NCI-H524 (cell line): ENCODE measurements at places on chromosomes 7 and 10.

DNA sequence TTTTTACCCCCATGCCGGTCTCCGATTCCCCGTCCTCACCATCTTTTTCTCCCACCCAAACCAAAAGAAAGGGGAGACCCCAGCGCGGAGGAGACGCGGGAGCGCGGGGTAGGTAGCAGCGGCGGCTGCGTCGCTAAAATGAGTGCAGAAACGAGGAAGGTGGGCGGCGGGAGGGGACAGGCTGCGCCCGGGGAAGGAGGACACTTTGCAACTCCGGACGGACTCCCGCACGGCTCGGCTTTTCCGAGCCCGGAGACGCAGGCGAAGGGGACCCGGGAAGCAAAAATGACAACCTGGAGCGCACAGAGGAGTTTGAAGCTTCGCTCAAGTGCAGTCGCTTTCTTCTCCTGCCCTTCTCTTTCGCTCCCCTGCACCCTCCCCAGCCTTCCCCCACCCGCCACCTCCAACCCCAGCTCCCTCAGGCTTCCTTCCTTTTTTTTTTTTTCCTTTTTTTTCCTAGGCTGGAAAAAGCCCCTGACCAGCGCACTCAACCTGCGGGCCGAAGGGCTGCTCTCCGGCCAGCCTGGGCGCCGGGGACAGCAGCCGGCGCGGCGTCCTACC, 453 bp downstream of the SFMBT2 start:
- DNase-seq = no peak

DNA sequence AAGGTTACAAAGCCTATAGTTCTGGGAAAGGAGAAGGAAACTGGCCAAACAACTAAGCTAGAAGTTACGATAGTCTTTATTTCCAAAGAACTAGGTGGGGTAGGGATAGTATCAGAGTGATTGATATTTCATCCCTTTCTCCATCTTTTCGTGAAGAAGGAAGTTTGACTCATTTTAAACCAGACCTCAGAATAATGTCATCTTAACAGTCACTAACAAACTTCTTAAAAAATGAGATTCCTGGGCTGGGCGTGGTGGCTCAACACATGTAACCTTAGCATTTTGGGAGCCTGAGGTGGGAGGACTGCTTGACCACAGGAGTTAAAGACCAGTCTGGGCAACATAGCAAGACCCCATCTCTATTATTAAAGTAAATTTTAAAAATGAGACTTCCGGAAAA, 69.4 kb downstream of the ARL4A start:
- no peak for DNase-seq

DNA sequence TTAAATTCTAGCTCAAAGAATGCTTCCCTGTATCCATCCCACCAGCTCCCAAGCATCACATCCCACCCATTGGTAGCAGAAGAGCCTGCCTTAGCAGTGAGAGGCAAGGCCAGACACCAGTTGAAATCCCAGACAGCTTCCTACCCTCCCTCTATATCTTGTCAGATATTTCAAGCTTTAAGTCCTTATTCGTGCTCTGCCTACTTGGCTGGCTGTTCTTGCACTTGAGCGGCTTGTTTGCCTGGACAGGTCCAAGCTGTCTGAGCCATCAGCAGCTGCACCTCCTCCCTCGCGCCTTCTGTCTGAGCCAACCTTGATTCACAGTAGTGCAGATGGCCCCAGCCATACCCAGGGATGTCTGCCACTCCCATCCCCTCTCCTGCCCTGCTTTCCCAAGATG, 16.4 kb downstream of the LRRC4 start:
- DNase-seq = peak; percentile 88

- no peak for DNase-seq
Measured at GRCh38 chr7:43873300-43873699, 4.0 kb upstream of the MRPS24 start.

DNA sequence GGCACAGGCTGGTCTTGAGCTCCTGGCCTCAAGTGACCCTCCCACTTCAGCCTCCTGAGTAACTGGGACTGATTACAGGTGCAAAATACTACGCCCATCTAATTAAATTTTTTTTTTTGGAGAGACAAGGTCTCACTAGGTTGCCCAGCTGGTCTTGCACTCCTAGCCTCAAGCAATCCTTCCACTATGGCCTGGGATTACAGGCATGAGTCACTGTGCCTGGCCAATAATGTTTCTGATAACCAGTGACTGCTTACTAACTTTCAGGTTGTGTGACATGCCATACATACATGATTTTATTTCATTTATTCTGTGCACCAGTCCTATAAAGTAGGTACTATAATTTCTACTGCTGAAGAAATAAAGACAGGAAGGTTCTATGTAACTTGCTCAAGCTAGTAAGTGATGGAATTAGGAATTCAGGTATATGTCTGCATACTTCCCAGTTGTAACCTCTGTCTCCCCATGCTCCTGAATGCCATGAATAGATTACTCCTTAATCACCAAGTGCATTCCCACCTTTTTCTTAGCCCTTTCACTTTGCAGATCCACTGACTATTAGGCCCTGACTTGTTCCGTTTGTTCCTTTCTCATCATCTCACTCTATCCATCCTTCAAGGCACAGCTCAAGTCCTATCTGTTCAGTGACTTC, 28.1 kb downstream of the MCU start:
- no peak for DNase-seq

- no peak for DNase-seq
Measured at GRCh38 chr7:96090756-96091155, 231.1 kb downstream of the SLC25A13 start.

GRCh38 chr7:130099331-130099730, 29.0 kb downstream of the KLHDC10 start:
- no peak for DNase-seq

GRCh38 chr7:50426280-50427045, 23.7 kb downstream of the FIGNL1 start:
- DNase-seq = no peak
